ENCODE measurements at places on chromosomes 7 and 10. TPM values are rescaled to one million over a fixed set of nuclear protein-coding genes. Genes with fewer than 3 reads are reported as not detected.

GRCh38 chr7:2622869-2623697, 8.7 kb upstream of the TTYH3 start:
- no peak overlapping the region for H3K4me3 ChIP-seq
- no peaks in the 10 kb centered on the region for H3K27me3 ChIP-seq
- no peaks in the 10 kb centered on the region for H3K4me1 ChIP-seq
- DNase-seq = no peak
- no peaks in the 10 kb centered on the region for H3K36me3 ChIP-seq
- no peak overlapping the region for H3K27ac ChIP-seq

GRCh38 chr10:28250782-28251181, 52.1 kb downstream of the MPP7 start:
- H3K27me3 ChIP-seq = no peaks in the 10 kb centered on the region
- no peak overlapping the region for H3K27ac ChIP-seq
- H3K4me1 ChIP-seq = no peaks in the 10 kb centered on the region

DNA sequence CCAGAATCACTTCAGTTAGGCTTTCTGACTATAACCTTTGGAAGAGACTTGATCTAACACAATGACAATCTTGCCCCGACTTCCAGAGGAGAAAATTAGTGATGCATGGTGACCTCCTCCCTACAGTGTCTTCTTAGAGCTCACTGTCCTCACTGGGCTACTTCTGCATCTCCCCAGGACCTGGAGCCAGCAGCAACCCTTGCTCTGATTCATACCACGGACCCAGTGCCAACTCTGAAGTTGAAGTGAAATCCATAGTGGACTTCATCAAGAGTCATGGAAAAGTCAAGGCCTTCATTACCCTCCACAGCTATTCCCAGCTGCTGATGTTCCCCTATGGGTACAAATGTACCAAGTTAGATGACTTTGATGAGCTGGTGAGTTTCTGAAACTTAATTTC, 12.6 kb downstream of the CPA2 start:
- DNase-seq = no peak
- no peak overlapping the region for H3K27ac ChIP-seq
- no peaks in the 10 kb centered on the region for H3K4me1 ChIP-seq
- no peaks in the 10 kb centered on the region for H3K27me3 ChIP-seq
- no peak overlapping the region for H3K4me3 ChIP-seq
- H3K36me3 ChIP-seq = no peaks in the 10 kb centered on the region

- H3K27ac ChIP-seq = no peak overlapping the region
- no peak for DNase-seq
- no peaks in the 10 kb centered on the region for H3K27me3 ChIP-seq
- H3K4me3 ChIP-seq = no peak overlapping the region
Measured at GRCh38 chr7:37016064-37016878, 292.0 kb upstream of the AOAH start.

DNA sequence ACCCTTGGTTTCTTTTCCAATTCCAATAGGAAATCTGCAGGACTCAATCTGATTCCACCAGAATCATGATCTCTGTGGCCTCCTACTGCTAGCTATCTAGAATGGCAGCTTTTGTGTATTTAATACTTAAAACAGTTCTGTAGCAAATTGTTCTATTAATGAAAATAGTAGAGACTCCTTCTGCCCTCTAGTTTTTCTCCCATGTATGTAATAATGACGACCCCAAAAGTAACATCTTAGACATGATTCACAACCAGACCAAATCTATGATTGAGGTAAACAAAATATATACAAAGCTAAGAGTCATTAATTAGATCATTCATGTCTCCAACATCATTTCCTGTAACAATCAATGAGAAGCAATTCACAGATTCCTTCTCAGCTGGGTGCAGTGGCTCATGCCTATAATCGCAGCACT, 259.1 kb upstream of the MKLN1 start:
- no peaks in the 10 kb centered on the region for H3K27me3 ChIP-seq
- H3K4me1 ChIP-seq = peaks cover 58% of the 10 kb centered on the region
- peak overlapping the region; percentile 31 for H3K27ac ChIP-seq
- DNase-seq = no peak

DNA sequence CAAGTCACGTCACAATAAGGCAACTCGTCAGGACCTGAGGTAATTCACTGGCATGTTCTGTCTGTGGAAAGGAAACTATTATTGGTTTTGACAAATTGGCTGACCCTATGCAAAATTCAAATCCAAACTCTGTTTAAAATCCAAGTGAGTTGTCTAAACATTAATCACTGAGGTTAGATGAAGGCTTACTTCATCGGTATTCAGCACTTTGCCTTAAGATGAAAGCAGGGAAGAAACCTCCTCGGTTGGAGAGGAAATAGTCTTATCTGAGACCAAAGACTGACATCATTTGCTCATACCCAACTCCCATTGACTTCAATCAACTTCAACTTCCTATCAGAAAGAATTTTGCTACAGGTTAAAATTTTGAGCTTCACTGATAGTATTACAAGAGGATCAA, 355.1 kb upstream of the MBL2 start:
- H3K4me3 ChIP-seq = no peak overlapping the region
- DNase-seq = no peak
- H3K36me3 ChIP-seq = no peaks in the 10 kb centered on the region
- no peaks in the 10 kb centered on the region for H3K4me1 ChIP-seq

DNA sequence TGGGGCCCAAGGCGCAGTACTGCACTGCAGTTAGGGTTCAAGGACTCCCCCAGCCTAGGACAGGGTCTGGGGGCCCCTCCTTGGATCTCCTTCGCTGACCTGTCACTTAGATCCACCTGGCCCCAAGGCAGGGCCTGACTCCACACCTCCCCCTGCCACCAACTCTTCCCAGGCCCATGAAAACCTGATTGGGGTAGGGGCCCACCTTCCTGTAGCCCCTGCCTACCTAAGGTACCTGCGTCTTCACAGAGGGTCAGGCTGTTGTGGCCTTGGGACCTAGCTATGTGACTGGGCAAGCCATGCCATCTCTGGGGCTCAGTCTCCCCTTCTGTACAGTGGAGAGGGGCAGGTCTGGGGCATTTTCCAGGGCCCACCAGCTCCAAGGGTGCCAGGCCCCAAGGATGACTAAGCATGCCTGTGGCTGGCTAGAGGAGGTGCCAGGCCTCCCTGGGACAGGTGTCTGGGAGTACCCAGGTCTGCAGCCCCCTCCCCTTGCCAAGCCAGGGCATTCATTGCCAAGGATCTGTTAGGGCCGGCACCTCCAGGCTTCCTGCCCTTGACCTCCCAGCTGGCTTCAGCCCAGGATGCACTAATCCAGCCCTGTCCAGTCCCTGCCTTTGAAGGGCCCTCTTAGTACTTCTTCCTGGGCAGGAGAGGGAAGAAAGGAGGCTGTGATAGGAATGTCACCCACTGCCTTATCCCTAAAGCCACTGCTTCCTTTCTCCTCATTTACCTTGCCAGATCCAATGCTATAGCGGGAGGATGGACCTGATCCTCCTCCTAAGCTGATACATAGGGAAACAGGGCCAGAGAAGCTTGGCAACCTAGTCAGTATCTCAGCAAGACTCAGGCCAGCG, 1.3 kb downstream of the LIMK1 start:
- no peaks in the 10 kb centered on the region for H3K36me3 ChIP-seq
- H3K27ac ChIP-seq = no peak overlapping the region
- no peaks in the 10 kb centered on the region for H3K27me3 ChIP-seq
- H3K4me3 ChIP-seq = peak overlapping the region; percentile 85
- no peaks in the 10 kb centered on the region for H3K4me1 ChIP-seq

DNA sequence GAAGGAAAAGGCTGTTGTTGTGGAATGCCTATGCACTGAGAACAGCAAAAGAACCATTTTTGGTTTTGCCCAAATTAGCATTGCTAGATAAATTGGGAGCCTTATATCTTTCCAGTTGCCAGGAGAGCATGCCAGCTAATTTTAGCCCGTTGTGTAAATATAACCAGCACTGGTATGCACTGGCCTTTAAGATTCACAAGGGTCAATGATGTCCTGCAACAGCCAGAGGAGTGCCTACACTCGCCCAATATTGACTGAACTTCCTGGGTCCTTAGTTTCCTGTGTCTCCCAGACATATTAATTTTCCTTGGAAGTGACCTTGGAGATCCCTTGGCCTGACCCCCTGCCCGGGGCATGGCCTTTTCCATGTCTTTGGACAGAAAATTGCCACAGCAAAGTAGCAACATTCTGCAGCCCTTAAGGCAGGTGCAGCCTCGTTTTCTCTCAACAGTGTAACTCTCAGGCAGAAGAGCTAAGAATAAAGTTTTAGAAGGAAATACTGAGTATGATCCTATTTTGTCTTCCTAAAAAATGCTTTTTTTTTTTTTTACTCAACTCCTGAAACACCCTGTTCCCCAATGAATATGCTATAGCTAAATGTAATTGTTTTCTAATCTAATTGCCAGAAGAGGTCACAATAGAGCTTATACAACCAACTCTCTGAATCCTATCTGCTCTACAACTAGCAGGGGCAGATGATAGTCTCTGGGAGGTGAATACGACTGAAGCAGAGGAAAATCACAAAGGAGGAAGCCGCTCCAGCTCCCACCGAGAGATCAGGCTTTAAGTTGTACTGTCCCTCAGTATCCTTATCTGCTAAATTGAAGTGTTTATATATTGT, 131.9 kb upstream of the PCGF5 start:
- H3K27ac ChIP-seq = peak overlapping the region; percentile 43
- no peaks in the 10 kb centered on the region for H3K27me3 ChIP-seq
- no peaks in the 10 kb centered on the region for H3K36me3 ChIP-seq
- H3K4me1 ChIP-seq = no peaks in the 10 kb centered on the region

Gene CDK1
- 0.79 TPM for total RNA-seq

Gene CUZD1
- not detected for total RNA-seq

Gene THSD7A
- total RNA-seq = 0.85 TPM

Gene MACC1
- not detected for total RNA-seq

Gene IFIT1B
- not detected for total RNA-seq

Measured in right atrium auricular region (tissue), 2 donors.